ENCODE measurements at places on chromosomes 11 and 22. TPM values are rescaled to one million over a fixed set of nuclear protein-coding genes. Genes with fewer than 3 reads are reported as not detected.

GRCh38 chr11:66347425-66348276 lies at the start of gene B4GAT1:
Gene B4GAT1, minus strand, starts transcription at chr11:66347629. Its CDS starts 84 bp downstream, at chr11:66347545.
- DNase-seq = peak; percentile 91

- peak; percentile 21 for DNase-seq
These were observed 783 bp upstream of the SLC35C1 start for GRCh38 chr11:45803971-45804760.

DNA sequence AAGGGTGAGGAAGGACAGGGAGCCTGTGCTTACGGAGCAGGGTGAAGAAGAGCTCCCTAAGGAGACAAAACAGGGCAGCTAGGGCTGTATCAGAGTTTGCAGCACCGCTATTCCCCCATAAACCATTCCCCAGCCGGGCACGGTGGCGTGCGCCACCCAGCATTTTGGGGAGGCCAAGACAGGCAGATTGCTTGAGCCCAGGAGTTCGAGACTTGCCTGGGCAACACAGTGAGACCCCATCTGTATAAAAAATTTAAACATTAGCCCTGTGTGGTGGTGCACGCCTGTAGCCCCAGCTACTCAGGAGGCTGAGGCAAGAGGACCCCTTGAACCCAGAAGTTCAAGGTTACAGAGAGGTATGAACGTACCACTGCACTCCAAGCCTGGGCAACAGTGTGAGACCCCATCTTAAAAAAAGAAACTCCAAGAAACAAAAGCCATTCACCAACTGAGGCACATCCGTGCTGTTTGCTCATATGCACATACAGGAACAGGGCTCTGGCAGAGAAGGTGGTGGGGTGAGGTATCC lies 4.7 kb downstream of the GAL3ST1 start:
- DNase-seq = no peak

DNA sequence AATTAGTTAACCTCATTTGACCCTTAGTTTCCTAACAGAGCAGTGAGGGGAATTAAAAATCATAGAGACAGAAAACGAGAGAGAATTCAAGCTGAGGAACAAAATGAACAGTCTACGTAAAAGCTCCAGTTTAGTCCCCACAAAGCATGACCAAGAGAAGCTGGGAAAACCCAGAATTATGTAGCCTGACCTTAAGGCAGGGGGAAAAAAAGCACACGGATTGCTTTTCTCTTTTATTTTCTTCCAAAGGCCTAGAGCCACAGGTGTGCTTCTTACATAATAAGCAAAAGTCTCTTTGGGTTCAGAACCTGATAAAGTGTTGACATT lies 514 bp upstream of the AMBRA1 start:
- DNase-seq = no peak

- no peak for DNase-seq
These were observed 4.2 kb upstream of the ZDHHC8 start for GRCh38 chr22:20127318-20127868.

- DNase-seq = peak; percentile 81
These were observed 85.5 kb downstream of the RCN1 start for GRCh38 chr11:32176223-32176934.

Gene SEC14L3
- not detected for total RNA-seq

Gene C22orf31
- not detected for total RNA-seq
